Activated T-helper 1 cell treated with anti-CD3 and anti-CD28 coated beads, Interleukin-2, amount 50 U/mL, for 16 hours (primary cell): ENCODE measurements at places on chromosomes 11 and 22.

GRCh38 chr22:33952776-33953175, 32.5 kb upstream of the LARGE1 start:
- no peak for DNase-seq

DNA sequence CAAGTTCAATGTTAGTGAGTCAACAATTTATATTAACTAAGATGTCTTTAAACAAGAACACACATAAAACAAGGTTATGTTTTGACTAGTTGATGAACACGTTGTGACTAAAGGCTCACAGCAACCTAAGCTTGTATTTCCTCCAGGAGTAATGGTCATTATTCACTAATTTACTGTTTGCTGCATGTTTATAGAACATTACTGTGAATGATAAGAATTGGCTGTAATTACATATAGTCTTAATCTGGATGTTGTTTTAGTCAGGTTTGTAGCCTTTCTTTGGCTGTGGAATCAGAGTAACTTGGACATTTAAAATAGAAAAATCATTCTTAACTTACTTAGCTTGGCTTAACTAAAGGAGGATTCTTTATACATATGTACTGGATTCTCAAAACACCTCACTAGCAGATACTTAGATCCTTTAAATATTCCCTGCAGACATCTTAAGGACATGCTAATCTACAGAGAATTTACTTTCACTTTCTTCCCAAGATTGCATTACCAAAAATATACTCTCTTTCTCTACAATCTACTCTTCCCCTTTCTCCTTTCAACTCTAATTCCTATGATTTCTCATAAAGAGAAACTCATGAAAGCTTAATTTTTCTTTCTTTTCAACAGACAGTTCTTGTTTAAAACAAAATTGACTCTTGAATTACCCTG, 319.7 kb upstream of the CTSC start:
- no peak for DNase-seq

DNA sequence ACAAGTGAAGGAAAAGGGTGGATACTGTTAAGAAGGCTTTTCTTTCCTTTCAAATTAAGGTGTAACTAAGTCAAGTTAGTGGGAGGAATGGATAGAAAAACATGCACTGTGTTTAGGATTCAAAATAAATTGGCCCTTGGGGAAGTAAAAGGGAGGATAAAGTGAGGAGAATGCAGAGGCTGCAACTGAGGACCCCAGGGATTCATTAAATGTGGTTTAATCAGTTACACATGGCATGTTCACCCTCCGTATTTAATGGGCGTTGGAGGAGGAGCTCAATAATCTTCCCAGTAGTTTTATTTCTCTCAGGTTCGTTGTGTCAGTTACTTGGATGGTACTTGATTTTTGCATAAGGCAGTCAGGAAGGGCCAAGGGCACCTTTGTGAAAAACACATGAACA, 966.3 kb downstream of the JRKL start:
- DNase-seq, result no peak

DNA sequence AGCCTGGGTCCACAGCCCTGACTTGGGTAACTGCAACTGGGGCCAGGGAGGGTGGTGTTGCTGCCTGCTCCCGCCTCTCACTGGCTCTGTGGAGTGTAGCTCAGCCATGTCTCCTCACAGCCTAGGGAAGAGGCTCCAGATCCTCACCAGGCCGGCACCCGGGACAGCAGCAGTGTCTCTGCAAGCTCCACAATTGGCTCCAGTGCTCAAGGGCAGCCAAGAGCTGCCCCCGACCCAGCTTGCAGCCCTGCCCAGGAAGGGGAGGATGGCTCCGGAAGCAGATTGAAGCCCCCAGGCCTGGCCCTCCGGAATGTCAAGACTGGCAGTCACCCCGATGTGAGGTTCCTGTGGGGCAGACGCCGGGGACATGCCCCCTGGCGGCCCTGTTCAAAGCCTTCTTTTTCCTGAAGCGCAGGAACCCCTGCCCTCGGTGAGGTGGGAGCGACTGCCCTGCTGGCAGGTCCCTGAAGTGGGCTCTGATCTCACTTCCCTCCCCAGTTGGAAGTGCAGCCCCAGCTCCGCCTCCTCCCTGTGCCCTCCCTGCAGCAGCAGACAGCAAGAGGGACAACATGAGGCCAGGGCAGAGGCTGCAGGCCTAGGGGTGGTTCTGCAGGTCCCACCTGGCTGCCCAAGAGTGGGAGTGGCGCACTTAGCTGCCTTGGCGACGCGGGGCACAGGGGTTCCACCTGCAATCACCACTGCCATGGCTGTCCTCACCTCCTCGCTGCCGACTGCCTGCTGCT, 816.2 kb upstream of the LUZP2 start:
- no peak for DNase-seq

- no peak for DNase-seq
Measured at GRCh38 chr11:120756931-120757330, 245.4 kb downstream of the GRIK4 start.

DNA sequence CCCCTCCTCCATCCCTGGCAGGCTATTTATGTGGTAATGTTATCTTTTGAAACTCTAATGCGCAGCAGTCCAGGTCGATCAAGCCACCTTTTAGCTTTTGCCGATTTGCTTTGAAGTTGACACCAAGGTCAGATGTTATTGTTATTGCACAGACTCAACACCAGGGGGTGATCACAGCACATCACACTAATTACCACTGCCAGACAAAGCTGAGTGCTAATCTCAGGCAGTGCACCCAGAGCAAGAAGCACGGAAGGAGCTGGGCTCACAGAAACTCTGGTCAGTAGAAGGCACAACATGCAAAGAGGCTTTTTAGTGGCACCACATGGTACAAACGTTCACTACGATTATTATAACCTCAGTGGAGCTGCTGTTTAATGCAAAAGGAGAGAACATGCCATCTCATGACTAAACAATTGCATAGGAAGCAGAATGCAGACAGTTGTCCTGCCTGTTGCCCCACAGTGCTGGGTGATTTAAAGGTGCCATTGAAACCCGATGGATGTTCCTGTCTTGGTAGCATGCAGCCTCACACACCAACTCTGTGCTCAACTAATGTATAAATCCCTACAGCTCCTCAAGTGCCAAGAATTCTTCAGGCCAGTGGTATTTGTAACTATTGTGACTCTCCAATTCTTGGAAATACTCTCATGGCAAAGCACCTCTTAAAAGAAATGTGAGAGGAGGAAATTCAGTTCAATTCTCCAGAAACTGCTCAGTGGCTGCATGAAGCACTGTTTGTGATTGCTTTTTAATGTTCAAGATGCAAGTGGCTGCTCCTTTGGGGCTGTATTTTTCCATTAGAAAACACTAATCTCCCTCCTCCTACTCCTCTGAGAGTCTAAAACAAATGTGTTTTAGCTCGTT, 353.9 kb upstream of the DDI1 start:
- DNase-seq, result no peak

DNA sequence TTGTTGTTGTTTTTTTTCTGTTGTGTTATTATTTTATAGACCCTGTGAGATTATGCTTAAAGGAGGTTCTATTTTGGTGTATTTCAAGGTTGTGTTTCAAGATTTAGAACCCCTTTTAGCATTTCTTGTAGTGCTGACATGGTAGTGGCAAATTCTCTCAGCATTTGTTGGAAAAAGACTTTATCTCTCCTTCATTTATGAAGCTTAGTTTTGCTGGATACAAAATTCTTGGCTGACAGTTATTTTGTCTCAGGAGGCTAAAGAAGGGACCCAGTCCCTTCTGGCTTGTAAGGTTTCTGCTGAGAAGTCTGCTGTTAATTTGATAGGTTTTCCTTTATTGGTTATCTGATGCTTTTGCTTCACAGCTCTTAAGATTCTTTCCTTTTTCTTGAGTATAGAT, 40.7 kb upstream of the ARHGAP20 start:
- DNase-seq, result no peak

- peak; percentile 24 for DNase-seq
Measured at GRCh38 chr22:20550851-20551744, 43.7 kb downstream of the MED15 start.

DNA sequence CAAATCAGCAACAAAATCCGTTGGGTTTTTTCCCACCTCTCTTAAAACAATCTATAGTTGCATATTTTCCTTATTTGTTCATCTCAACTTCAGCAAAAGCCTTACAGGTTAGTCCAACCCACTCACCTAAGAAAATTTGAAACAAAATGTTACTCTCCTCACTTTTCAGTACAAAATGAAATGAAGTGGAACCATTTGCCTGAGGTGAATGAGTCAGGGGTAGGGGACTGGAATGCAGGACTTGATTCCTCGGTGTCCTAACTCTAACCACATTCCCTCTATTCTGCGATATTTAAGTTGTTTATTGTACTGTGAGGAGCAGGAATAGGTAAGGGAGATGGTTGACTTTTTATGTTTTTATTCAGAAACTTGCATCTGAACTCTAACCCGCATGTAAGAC, 16.4 kb downstream of the ATP5MG start:
- no peak for DNase-seq

GRCh38 chr11:119912229-119912628, 183.2 kb upstream of the NECTIN1 start:
- no peak for DNase-seq

DNA sequence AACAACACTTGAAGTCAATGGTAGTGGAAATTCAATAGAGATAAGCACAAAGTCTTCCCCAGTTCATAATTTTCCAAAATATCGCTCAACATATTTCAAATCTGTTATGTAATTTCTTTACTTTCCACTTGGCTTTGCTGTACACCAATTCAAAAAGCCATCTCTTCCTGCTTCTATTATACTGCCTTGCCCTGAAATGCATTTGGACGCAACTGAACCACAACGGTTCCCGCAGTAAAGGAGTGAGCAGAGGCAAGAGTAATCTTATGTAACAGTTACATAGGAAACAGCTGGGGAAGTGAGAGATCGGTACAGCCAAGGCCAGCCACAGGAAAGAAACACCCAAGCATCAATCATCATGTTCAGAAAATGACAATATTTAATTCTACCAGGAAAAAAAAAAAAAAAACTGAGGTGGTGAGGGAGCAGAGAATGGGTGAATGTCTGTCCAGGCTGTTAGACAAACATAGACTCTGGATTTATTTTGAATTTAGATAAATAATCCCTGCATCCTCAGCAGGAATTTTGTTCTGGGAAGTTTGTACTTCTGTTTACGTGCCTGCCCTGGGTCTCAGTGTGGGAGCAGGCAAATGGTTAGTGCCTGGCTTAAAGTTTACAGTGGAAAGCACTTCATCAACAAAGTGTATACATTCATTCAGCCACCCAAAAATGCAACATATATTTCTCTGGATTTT, 392.2 kb downstream of the ETS1 start:
- DNase-seq, result no peak

- DNase-seq, result no peak
Measured at GRCh38 chr22:19865141-19865829, 10.6 kb upstream of the GNB1L start.

DNA sequence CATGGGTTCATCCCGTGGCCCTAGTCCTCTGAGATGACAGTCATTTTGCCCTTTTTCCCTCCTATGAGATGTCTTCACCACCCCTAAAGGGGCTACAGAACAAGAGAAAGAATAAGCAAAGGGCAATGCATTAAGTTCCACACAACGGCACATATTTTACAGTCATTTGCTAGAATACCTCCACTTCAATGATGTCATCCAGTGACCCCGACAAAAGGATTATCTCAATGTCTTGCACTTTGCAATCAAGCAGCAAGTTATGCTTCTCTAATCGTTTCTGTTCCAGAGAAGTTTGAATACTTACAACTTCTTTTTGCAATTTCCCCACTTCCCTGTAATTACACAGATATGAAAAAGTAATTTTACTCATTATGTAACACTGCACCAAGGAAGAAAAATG, 49.9 kb downstream of the FAM118A start:
- no peak for DNase-seq

DNA sequence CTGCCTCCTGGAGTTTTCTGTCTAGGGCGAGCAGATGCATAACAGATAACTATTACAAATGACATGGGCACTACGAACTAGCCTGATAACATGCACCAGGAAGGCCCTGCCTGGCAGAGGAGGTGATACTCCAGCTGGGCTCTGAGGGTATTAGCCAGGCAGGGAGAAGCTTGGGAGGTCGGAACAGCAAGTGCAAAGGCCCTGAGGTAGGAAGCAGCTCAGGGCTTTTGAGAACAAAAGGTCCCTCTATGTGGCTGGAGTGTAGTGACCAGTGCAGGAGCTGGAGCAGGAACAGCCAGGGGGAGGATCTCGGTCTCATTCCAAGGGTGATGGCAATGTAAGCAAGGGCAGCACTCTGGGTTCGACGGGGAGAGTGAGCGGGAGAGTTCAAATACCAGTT, 61.6 kb upstream of the TCF20 start:
- no peak for DNase-seq

DNA sequence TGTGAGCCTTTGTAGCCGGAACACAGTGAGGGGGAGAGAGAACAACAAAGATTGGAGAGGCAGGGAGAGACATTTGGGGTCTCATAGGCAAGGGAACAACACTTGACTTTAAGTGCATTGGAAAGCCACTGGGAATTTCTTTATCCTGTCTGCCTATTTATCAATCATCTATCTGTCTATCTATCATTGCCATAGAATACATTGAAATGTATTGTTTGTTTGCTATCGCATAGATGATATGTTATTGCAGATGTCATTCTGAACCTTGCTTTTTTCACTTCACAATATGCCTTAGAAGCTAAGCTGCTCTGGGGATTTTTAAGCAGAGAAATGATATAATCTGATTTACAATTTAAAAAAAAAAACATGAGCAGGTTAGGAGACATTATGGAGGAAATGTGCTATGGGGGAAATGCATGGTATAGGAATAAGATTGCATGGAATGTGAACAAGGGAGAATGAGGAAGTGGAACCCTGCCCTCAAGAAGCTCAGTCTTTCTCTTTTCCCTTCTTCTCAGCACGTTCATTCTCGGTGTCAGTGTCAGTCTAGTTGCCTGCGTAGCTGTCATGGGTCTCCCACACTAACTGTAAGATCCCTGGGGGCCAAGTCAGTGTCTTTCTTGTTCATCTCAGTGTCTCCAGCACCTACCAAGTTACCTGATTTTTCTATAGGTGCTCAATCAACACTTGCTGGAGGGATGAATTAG, 158.7 kb upstream of the ARHGAP20 start:
- DNase-seq, result no peak

DNA sequence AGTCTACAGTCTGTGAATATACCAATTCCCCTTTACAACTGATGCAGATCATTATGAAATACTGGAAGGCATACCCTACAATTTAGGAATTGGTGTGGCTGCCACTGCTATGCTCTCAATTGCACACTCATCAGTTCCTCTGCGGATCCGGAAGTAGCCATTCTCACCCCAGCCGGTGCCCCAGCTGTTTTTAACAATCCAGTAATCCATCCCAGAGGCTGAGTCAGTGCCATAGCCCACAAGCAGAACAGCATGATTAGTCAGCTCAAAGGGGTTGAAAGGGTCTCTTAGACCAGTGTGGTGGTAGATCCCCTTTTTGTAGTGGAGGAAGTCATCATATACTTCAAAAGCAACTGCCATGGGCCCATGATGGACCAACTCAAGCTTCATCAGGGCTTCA, 43.6 kb downstream of the CTSC start:
- DNase-seq, result no peak

DNA sequence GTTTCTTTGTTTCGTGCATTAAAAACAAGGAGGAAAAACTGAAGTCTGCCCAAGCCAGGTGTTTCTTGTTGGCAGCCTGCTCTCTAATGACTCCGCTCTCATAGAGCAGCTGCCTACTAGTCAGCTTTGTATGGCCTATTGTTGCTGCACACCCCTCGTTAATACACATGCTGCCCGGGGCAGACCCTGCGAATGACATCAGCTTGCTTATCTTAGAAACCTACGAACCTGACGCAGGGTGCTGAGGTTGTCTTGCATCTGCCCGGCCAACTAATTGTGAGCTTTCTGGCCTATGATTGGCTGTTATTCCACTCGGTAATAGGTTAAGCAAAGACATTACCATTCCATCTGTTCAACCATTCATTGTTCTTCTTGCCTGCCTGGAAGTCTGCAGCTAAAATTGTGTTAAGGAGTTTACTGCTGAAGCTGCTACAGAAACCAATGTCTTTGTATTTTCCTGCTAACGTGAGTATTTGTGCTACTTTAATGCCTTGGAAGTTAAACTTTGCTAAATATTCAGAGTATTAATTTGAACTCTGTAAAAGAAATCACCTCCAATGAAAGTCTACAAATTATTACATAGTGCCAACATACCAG, 37.5 kb downstream of the ZC3H12C start:
- DNase-seq, result no peak
